Esophagus squamous epithelium (tissue), 5 donors: ENCODE measurements at places on chromosomes 16 and 17. TPM values are rescaled to one million over a fixed set of nuclear protein-coding genes. Genes with fewer than 3 reads are reported as not detected.

DNA sequence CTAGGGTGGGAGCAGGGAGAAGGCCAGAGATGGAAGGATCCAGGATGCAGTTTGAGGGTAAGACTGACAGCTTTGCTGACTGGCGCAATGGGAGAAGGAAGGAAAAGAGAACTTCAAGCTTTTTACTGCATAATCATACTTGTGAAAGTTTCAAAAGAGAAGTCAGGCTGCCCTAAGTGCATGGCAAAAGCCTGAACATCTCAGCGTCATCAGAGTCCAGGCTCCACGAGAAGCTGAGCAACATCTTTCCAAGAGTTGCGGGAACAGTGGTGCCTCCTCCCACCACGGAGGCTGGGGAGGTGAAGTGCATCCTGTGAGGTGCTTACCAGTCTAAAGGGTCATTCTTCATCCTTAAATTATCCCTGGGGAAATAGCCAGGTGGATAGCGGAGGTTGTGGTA is 26.9 kb upstream of the SLC38A8 start:
- DNase-seq: no peak

- DNase-seq: no peak
These were observed 5.0 kb upstream of the PRSS54 start for GRCh38 chr16:58299757-58300349.

- no peak for DNase-seq
These were observed 231.4 kb upstream of the TNRC6C start for GRCh38 chr17:77727037-77727615.

DNA sequence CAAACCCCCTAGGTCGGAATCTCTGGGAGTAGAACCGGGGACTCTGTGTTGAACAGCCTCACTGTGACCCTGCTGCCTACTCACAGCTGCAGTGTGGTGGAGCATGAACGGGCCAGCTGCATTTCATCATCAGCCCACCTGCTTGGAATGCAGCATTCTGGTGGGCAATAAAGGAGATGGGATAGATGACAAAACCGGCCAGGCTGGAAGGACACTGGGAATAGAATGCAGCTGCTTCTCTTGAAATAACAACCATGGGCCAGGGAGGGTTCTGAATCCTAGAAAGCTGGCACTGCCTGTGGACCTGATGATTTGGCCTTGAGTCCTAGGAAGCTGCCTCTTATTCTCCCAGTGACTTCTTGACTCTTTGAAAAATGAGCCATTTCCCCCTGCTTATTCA is 23.5 kb downstream of the CFAP97D1 start:
- no peak for DNase-seq

GRCh38 chr17:48357779-48358602 is 72.0 kb downstream of the SKAP1 start:
- DNase-seq: no peak

DNA sequence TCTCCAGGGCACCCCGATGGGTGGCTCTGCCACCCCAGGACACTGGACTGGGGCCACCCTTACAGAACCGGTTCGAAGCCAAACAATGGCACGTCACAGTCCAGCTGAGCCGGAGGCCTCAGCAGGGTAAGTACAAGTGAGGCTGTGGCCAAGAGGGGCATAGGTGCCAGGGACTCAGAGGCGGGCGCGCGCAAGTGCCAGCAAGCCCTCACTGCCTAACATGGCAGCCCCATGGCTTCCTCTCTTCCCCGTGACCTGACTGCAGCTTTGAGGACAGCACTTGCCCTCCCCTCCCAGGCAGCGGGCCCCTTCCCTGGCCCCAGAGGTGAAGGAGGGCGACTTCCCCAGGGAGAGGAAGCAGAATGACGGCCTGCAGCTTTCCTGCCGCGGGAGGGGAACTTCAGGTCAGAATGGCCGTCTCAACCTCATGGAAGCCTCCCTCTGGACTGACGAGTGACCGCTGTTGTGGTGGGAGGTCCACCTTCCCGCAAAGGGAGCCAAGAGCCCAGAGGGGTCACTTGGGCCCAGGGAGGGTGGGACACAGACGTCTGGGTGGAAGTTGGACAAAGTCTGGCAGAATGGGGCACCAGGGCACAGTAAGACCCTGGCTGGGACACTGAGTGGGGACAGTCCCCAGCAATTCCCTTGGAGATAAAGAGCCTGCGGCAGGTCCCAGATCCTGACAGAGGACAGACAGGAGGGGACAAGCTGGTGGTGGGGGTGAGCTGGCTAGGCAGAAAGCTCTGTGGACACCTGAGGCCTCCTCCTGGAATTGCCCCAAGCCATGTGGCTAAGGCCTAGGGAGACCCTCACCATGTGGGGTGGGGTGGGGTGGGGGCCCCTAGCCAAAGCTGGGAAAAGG is 52.1 kb upstream of the TOB1 start:
- no peak for DNase-seq

- no peak for DNase-seq
These were observed 40.3 kb upstream of the MTSS2 start for GRCh38 chr16:70725912-70726828.

- DNase-seq: no peak
These were observed 66.8 kb upstream of the GAS7 start for GRCh38 chr17:10265100-10265810.

GRCh38 chr17:2191785-2192184 is 111.8 kb downstream of the SMG6 start:
- no peak for DNase-seq

DNA sequence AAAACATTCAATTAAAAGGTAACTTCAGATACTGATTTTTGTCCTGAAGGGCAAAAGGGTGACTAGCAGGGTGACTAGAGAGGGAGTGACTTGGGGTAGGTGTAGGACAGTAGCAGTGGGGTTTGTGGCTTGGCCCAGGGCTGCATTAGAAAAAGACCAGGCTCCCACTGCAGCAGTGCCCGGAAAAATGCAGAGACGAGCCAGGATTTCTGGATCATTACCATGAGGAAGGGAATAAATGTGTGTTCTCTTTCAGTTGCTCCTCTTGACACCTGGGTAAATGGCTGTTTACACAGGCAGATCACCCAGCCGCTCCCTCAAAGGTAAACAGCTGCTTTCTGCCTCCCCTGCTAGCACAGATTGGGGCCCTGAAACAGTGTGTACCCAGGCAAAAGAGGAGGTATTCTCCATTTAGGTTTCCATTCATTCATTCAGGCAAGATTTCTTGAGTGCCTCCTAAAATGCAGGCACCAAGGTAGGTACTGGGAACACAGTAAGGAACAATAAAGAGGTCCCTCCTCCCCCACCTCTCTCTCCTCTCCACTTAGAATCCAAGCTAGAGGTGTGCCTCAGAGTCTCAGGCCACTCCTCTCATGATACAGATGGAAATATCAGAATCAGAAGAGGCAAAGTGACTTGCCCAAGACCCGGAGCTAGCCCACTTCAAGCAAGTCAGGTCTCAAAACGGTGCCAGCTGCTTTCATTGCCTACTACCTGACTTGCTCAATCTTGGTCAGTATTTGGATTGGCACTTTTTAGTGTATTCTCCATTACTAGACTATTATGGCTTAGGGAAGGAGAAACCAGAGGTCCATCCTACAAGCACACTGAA is 15.2 kb upstream of the TOX3 start:
- DNase-seq: no peak

GRCh38 chr17:63842173-63842539 is 329 bp downstream of the SMARCD2 start:
- peak; percentile 44 for DNase-seq

DNA sequence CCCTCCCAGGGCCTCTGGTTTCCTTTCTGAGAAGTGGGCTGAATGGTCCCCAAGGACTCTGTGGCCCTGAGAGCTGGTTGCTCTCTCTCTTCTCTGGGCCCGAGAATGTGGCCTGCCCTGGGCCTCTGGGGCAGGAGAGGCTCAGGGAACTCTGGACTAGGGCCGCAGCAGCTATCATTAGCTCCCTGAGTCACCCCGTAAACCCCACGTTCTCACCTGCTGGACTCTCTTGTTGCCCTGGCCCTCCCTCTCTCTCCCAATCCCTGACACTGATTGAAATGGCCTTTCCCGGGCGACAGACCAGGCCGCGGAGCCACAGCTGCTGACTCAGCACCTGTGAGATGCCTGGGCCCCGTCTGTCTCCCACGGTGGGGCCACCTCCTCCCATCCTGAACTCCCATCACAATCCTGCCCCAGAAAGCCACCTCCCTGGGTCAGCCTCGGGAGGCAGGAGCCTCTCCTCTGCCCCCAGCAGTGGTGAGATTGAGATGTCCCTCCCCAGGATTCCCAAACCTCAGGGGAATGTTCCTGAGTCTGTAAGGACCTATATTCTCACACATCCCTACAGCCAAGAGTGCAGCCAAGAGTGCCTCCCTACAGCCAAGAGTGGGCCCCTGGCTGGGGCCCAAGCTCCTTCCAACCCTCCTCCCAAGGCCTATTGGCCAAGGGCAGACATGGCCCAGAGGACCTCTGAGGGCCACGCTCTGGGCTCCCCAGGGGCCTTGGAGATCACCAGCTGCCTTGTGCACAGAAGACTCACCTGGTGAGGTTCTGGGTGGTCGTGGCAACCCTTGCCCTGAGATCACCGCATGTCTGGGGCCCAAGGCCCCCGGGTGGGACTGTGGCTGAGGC is 470 bp downstream of the TRPV3 start:
- no peak for DNase-seq

DNA sequence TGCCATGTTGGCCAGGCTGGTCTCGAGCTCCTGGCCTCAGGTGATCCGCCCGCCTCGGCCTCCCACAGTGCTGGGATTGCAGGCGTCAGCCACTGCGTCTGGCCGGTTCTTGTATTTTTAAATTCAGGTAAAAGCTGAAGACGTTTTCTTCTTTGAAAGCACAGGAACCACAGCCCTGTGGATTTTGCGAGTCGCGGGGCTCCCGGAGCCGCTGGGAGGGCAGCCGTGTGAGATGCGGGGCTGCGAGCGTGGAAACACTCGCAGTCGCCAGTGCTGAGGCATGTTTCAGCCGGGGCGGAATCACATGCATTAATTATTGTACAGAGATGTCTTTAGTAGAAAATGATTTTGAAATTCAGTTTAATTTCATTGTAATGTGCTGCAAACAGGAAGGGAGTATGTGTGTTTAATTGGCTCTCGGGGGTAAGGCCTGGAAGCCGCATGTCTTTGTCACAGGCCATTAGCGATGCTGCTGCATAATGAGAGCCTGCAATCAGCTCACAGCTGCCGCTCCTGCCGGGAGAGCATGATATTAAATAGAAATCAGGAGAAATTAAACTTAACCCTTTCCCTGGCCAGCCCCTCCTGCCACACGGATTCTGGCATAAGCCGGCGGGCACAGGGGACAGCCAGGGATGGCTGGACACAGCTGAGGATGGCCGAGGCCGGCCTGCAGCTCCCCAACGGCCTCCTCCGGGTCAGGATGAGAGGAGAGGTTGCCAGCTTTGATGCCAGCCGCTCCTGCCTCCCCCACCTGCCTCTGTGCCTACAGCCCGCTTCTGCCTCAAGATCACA is 35.4 kb upstream of the CDH15 start:
- DNase-seq: no peak

DNA sequence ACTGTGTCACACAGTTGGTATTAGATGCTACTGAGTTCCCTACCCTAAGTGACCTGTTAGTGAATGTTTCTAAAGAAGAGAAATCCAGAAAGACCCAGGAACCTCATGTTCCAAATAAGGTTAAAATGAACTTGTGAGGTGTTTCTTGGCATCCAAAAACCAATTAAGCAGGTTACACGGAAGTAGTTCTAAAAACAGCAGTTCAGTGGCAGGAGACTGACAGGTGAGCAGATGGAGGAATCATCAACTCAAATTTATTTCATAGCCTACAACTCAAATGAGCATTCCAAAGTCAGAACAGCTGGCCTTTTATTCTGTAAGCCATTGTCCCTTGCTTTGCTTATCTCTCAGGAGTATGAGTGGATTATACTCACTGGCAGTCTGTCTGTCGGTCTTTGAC is 188.3 kb downstream of the IRX3 start:
- DNase-seq: no peak

GRCh38 chr16:48272837-48273421 is 25.6 kb upstream of the ABCC11 start:
- no peak for DNase-seq

Gene KRTAP4-6
- total RNA-seq: not detected

Gene ADAM11
- total RNA-seq: 0.18 TPM

Gene TBC1D3G
- total RNA-seq: not detected

Gene RAB11FIP3
- total RNA-seq: 9.6 TPM

Gene SMIM5
- total RNA-seq: 16.8 TPM
